ENCODE measurements at places on chromosomes 4 and X. TPM values are rescaled to one million over a fixed set of nuclear protein-coding genes. Genes with fewer than 3 reads are reported as not detected.

The DDIT4L gene
- 3.9 TPM for total RNA-seq

DNA sequence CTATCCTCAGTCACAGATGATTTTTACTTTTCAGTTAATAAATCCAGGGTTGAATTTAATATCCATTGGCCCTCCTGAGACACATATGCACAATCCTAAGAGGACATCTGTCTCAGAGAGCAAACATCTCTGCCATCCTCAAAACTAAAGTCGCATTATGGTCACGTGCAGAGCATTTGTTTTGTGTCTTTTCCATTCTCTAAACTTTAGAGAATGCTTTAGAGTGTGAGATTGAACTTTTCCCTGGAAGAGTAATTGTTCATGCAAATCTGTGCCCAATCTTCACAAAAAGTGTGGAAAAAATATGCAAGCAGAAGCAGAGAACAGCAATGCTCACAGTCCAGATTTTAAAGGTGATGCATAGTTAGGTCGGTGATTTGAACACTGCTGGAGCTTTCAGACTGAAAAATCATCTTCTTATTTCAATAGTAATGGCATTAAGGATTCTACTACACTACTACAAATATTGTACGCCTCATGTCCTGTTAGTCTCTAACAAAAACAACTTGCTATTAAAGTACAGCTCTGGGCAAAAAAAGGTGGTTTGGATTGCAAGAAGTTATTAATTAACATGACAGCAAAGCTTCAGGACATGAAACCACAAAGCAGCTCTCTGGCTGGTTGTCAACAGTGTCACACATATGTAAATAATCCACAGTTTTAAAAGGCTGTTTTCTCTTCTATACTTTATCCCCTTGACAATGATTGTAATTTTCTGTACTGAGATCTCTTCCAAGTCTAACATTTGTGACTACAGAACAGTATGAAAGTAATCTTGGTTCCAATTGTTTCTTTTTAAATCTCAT is 19.9 kb downstream of the DCHS2 start:
- no peak for DNase-seq
- no peak overlapping the region for H3K27ac ChIP-seq
- H3K36me3 ChIP-seq, result no peaks in the 10 kb centered on the region
- H3K27me3 ChIP-seq, result no peaks in the 10 kb centered on the region
- no peak overlapping the region for H3K4me3 ChIP-seq
- H3K4me1 ChIP-seq, result no peaks in the 10 kb centered on the region

DNA sequence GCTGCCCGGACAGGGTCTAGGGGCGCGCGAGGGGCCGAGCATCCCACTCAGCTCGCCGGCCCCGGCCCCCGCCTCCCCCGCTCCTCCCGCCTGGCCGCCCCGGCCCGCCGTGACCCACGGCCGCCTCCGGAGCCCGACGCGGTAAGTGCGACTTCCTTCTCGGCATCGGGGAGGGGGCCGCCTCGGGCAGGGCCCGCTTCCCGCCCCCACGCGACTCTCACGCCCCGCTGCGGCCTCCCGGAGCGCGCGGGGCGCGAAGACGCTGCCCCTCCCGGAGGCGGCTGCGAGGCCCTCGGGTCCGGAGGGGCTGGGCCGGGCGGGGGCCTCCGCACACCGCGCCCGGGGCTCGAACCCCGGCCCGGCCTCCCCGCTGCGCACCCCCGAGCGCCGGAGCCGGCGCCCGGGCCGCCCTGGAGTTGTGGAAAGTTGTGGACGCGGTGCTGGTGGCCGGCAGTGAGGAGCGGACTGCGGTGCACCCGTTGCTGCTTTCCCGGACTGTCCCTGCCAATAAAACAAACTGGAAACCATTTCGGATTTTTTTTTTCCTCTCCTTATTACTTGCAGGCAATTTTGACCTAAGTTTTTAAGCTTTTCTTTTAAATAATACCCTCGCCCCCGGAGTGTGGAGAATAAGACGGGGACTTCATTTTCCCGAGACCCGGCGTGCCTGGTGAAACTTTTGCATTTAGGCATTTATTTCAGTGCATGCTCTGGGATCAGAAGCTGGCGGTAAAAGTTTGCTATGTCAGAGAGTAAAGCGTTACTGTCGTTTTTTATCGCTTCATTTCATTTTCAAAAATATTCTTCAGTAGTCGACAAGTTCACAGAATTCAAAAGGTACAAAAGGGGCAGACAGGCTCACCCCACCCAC is 13.0 kb upstream of the TMEM156 start:
- no peak for DNase-seq
- H3K4me3 ChIP-seq, result peak overlapping the region; percentile 93
- peaks cover 3% of the 10 kb centered on the region for H3K36me3 ChIP-seq
- no peaks in the 10 kb centered on the region for H3K27me3 ChIP-seq
- peaks cover 20% of the 10 kb centered on the region for H3K4me1 ChIP-seq
- H3K27ac ChIP-seq, result peak overlapping the region; percentile 98

- peak; percentile 6 for DNase-seq
- H3K36me3 ChIP-seq, result no peaks in the 10 kb centered on the region
- H3K27ac ChIP-seq, result no peak overlapping the region
- no peaks in the 10 kb centered on the region for H3K27me3 ChIP-seq
These were observed 367.5 kb upstream of the GRID2 start for GRCh38 chr4:91936311-91936710.

The ADGRL3 gene
- total RNA-seq, result 2.5 TPM

DNA sequence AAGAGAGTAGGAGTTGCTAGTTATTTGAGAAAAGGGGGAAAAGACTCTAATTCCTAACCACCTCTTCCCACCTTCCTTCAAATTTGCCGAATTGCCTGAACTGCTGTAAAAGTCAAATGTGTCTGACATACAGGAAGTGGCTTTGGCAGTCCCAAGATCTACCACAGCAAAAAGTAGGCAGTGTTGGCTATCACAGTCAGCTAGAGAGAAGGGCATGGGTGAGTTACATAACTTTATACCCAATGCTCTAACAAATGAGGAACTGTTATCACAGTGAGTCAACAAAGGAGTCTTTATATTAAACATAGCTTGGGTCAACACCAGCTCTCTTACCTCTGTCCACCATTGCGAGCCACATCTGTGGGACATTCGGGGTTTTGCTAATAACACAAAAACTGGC is 2.4 kb upstream of the MBNL3 start:
- H3K36me3 ChIP-seq, result no peaks in the 10 kb centered on the region
- no peak overlapping the region for H3K4me3 ChIP-seq
- no peak overlapping the region for H3K27ac ChIP-seq

The ARHGEF38 gene
- not detected for total RNA-seq

DNA sequence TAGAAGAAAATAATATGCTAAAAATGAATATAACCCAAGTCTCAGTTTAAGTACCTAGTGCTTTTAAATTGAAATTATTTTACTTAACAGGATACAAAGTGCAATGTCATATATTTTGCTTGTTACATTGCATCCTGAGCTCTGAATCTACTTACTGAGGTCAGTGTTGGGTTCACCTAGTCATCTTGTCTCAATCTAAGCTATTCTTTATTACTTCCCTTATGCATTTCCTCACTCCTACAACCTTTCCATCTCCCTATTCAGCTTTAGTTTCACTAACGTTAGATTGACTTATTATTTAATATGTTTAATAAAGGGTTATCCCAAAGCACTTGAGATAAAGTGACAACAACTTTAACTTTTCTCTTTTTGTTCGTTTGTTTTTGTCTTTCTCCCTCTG is 483.7 kb downstream of the FSTL5 start:
- no peaks in the 10 kb centered on the region for H3K36me3 ChIP-seq
- no peak for DNase-seq
- no peaks in the 10 kb centered on the region for H3K27me3 ChIP-seq
- no peak overlapping the region for H3K4me3 ChIP-seq
- no peak overlapping the region for H3K27ac ChIP-seq

DNA sequence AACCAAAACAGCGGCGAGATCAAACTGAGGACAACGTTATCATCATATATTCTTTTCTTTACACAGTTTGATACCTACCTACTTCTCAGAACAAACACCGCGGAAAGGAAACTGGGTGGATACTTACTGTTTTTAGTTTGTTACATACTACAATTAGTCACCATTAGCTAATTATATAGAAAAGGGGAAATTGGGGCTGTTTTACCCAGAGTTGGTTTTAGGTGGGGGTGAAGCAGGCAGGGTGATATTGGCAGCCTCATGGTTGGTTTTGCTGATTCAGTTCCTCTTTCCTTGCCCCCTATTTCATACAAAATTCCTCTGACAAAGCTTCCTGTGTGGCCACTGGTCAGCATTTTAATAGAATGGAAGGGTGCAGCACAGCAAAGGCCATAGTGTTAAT is 77.8 kb downstream of the SORBS2 start:
- DNase-seq, result no peak
- peaks cover 8% of the 10 kb centered on the region for H3K4me1 ChIP-seq
- no peak overlapping the region for H3K4me3 ChIP-seq

GRCh38 chr4:112279025-112279881 is 6.5 kb downstream of the TIFA start:
- H3K4me3 ChIP-seq, result no peak overlapping the region
- H3K4me1 ChIP-seq, result peaks cover 6% of the 10 kb centered on the region
- H3K27ac ChIP-seq, result no peak overlapping the region
- DNase-seq, result peak; percentile 34
- H3K36me3 ChIP-seq, result peaks cover 3% of the 10 kb centered on the region

The AFM gene
- total RNA-seq, result not detected

DNA sequence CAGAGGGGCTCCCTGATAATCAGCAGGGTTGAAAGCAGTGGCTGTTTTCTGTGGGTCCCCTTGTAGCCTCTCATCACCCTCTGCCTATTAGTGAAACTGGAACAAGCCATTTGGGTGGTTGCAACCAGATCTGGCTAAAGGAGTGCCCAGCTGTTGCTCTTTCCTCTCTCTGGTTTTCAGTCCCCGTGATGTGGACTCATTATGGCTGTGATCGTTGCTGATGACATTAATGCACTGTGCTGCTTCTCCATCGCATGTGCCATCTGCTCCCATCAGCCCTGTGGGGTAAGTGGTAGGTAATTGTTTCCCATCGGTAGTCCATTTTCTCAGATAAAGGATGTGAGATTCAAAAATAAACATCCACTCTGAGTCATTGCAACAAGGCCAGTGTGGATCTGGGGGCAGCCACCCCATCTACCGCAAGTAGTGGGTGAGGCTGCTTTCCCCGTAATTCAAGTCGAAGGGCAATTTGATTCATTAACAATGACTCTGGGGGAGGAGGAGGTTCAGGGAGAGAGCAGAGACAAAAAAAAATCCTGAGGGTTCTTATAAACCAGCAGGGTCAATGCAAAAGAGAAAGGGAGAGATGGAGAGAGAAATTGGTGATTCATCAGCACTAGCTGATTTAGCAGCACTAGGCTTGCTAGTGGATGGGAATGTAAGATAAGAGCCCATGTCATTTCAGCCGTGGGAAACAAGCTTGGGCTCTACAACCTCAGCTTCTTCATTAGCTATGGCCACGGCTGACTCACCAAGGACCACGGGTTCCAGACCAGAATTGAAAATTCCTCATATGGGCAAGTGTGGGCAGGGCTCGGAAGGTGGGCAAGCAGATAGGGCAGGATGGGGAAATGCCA is 357.8 kb downstream of the MID1IP1 start:
- no peaks in the 10 kb centered on the region for H3K4me1 ChIP-seq
- DNase-seq, result peak; percentile 11
- no peak overlapping the region for H3K27ac ChIP-seq
- H3K36me3 ChIP-seq, result no peaks in the 10 kb centered on the region
- no peak overlapping the region for H3K4me3 ChIP-seq

Measured in IMR-90 (cell line).